ENCODE measurements at places on chromosomes 16 and 17. TPM values are rescaled to one million over a fixed set of nuclear protein-coding genes. Genes with fewer than 3 reads are reported as not detected.

Gene FKBP10
- polyA plus RNA-seq: 163 TPM

DNA sequence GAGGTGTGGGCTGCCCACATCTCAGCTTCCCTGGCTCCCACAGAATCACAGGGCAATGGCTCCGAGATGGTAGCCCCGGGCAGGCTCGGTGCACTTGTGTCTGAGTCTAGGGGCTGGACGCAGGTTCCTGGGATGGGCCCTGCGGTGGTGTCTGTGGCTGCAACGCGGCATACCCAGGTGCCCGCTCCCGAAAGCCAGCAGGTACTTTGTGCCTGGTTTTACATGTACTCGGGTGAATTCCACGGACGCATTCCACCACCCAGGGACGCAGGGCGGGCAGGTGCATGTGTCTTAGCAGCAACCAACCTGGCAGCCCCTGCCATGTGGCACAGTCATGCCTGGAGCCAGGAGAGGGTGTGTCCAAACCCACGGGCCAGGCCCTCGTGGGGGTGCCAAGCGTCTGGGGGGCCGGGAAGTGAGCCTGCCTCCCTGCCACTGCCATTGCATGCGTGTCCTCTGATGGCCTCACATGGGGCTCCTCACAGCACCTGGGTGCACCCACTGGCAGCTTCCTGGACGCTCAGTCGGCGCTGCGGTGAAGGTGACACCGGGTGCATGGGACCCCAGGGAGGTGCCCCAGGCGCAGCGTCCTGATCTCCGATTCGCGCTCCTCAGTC lies 4.4 kb upstream of the TMEM204 start:
- no peak for DNase-seq

- DNase-seq: no peak
These were observed 9.4 kb upstream of the SLC7A5 start for GRCh38 chr16:87878704-87879103.

Gene KCNJ16
- 102 TPM for polyA plus RNA-seq

GRCh38 chr17:56173958-56174835 lies 20.9 kb downstream of the ANKFN1 start:
- no peak for DNase-seq

Gene TBC1D3I
- polyA plus RNA-seq: not detected

Gene NPIPB9
- 5.5 TPM for polyA plus RNA-seq

DNA sequence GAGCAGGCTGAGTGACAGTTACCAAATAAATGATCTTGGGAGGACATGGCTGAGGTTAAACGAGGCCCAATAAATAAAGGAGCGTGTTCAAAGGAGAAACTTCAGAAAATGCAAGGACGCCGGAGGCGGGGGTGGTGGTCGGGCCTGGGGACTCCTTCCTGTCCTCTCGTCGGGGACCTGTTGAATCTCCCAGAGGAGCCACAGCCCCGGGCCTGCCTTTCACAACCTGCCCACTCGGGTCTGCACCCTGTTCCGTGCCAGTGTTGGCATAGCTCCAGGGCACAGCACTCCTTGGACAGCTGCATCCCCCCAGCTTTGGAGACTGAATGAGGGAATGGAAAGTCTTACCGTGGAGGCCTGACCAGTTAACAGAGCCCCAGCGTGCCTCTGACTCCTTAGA lies 8.1 kb upstream of the TBX4 start:
- DNase-seq: no peak

GRCh38 chr17:66423056-66423955 lies 120.9 kb downstream of the PRKCA start:
- no peak for DNase-seq

DNA sequence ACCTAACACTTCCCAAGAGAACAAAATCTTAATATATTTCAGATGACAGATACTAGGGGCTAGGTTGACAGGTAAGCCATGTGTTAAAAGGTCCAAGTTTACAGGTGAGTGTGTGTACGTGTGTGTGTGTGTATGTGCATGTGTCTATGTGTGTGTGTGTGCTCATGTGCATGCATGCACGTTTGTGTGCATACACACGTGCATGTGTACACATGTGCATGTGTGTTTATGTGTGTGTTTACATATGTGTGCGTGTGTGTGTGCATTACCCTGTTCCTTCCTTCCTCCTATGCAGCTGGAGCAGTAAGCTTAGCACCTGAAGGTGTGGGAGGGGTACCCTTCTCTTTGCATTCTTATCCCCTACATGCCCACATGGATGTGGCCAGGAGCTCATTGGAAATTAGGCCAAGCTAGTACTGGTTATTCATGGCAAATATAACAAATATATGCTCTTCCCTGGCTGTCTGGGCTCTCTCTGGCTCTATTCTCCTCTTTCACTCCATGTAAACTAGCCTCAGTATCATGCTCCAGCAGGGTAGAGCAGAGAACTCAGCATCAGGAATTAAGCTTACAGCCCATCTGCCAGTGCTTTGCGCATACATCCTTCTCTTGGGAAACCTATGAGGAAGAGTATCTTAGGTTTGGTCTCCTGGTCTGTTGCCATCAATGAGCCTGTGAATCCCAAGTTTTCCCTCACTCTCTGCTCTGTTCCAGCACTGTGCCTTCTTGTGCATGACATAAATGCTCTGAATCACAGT lies 258.0 kb upstream of the MYOCD start:
- no peak for DNase-seq

Gene TSNAXIP1
- polyA plus RNA-seq: 9.9 TPM

DNA sequence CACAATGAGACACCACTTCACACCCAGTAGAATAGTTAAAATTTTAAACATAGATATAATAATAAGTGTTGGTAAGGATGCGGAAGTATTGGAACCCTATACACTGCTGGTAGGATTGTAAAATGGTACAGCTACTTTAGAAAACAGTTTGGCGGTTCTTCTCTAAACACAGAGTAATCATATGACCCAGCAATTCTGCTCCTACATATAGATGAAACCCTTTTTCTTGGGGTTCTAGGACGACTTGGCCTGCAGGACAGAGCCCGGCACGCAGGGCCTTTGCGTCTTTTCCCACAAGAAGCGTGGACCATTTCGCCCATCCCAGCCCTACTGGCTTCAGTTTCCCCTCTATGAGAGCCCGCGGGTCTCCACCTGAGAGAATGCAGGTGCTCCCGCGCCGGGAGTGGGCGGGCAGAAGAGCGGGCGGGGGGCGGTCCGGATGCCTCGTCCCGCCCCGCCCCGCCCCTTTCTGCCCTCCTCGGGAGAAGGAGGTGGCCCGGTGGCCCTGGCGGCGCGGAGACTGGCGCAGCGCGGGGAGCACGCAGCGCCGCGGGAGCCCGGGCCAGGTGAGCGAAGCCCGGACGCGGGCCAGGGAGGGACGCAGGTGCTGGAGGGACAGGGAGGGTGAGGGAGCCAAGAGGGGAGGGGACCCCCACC lies at the start of gene SDR42E2:
Gene SDR42E2, plus strand, starts transcription at position 508 of the 657 bp plus-strand sequence. CDS start 3,077 bp downstream, outside the sequence.
- peak; percentile 29 for DNase-seq

DNA sequence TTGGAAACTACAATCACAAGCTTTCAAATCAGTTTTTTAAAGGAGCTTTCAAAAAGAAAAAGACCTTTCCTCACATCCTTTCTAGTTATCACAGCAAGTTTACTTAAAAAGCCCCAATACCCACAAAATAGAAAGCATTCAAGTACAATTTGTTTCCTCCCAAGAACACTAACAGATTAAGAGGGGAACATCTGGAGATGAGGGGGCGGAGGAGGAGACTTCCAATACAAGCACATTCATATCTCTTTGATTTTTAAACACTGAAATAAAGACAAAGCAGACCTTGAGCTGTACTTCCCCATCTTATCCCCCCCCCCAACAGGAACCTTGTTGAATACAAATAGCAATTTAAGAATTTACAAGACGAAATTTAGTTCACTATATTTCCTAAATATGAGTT lies 2.0 kb downstream of the YWHAE start:
- no peak for DNase-seq

Gene TBC1D3C
- not detected for polyA plus RNA-seq

DNA sequence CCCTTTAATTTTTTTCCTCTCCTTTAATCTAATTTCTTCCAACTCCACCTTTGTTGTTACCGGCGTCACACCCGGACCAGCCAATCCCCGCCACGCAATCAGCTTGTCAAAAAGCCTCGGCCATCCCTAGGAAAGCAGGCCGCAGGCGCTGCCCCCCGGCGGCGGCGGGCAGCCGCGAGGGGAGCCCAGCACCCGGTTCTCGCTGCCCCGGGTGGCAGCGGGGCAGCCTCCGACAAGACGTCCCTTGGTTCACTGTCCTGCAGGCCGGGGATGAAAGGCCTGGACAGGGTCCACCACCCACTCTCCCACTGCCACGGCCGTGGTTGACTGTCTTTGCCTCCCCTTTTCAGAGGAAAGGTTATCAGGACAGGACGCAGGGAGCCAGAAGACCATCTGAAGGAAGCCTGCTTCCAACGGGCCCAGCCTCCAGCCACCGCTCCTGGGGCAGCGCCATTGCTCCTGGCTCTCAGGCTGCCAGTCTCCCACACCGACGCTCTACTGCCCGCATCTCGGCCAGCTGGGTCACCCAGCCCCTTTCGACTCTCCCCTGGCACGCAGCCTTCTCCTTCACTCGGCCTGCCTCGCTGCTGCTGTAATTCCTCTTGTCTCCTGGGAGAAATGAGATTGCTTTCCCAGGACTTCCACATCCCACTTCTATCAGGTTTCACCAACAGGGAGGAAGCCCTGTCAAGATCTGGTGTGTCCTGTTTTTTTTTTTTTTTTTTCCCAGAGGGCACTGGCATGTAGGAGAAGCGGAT lies 2.8 kb upstream of the UBTF start:
- peak; percentile 83 for DNase-seq

- no peak for DNase-seq
These were observed 595.0 kb downstream of the WWOX start for GRCh38 chr16:78694414-78694813.

DNA sequence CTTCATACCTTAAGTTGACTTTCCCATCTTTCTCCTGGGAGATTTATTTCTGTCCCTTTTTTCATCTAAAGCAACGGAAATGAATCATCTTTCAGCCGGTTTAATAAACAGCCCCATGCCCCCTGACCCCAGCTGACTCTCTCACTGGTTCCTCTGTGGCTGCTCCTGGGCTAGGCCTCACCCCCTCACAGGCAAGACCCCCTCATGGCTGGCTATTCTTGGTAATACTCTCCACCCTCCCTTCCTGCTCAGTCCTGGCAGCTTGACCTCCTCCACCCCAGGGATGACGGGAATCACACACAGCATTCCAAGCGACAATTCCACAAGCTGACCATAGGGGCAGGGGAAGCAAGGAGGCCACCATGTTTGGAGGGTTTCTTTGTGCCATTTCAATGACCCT lies 1.5 kb upstream of the ADAP2 start:
- no peak for DNase-seq

- no peak for DNase-seq
These were observed 45.0 kb downstream of the SCNN1G start for GRCh38 chr16:23227529-23227928.

DNA sequence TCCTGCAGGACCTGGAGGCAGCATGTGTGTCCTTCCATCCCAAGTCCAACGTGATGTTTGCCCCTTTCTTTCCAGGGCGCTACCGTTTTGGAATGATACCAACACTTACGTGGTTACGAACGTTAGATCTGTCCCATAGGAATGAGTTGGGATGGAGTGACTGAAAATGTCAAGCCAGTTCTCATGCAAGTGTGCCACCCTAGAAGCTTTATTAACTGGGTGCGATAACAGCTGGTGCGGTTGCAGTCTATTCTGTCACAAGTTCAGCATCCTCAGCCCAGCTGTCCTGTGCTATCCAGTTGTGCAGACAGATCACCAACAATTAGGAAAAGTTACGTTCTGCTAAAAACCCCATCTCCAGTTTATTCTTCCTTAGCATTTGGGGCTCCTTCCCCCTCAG lies 52.5 kb downstream of the BANP start:
- DNase-seq: no peak

Gene SLFN12
- polyA plus RNA-seq: 20.2 TPM

DNA sequence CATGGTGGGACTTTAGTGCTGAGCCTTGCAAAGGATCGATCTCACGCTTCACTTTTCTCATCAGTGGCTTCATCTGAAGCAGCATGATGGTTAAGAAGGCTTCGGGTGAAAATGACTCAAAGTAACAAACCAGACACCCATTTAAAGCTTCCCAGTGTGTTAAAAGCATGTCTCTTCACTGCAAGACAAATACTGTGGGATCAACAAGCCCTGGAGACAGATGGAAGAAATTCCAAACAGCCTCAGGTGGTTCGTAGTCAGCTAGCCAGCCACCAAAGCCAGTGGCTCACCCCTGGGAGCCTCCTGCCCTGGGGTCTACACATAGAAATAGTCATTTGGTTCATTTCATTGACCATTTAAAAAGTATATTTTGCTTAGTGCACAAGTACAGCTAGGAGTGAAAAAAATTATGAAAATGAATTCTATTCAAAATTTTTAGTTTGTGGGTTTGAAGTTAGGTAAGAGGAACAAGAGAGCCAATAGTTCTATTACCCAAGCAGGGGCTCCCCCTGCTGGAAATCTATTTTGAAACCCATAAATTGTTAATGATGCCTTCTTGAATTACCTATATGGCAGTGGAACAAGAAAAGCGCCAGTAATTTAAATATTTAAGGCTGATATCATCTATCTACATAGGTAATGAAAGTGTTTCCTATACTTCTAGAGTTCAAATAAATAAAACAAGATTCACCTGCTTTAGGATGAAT lies 51.6 kb downstream of the PMP22 start:
- DNase-seq: peak; percentile 3

GRCh38 chr16:86490859-86491639 lies 19.3 kb upstream of the FOXF1 start:
- no peak for DNase-seq

DNA sequence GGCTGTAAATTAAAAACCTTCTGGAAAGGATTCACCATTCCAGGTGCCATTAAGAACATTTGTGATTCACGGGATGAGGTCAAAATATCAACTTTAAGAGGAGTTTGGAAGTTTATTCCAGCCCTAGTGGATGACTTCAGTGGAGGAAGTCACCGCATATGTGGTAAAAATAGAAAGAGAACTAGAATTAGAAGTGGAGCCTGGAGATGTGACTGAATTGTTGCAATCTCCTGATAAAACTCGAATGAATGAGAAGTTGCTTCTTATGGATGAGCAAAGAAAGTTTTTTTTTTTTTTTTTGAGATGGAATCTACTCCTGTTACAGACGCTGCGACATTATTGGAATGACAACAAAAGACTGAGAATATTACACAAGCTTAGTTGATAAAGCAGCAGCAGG lies 26.7 kb downstream of the CCL4 start:
- DNase-seq: no peak

DNA sequence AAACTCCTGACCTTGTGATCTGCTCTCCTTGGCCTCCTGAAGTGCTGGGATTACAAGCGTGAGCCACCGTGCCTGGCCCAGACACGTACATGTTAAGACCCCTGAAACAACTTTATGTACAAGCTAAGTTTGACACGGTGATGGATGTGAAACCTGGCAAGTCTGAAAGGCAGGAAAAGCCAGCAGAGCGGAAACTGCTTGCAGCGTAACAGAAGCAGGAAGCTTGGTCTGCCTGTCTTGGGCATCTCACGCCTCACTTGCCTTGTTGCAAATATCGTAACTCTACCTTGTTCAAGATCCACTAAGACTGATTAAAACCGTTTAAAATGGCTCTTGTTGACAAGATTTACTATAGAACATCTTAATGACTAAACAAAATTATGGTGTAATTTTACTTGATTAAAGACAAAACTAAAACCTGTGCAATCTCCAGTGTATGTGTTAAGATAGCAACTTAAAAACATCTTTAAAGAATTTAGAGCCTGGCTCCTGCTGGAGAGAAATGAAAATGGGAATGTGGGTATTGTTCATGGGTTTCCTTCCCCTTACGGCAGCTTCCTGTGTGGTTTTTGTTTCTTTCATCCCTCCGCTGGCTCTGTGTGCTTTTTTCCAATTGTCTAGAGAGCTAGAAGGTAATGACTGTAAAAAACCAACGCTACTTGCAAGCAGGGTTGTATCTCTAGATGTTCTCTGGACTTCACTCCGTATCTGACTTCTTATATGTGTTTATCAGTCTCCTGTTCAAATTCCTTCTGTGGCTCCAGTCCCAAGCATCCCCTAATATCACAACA lies 477.6 kb downstream of the XYLT1 start:
- peak; percentile 37 for DNase-seq

GRCh38 chr16:19186408-19186807 lies 18.4 kb downstream of the SYT17 start:
- no peak for DNase-seq

Data from renal pelvis (tissue), 12 donors.